ENCODE measurements at places on chromosomes 4 and X.

DNA sequence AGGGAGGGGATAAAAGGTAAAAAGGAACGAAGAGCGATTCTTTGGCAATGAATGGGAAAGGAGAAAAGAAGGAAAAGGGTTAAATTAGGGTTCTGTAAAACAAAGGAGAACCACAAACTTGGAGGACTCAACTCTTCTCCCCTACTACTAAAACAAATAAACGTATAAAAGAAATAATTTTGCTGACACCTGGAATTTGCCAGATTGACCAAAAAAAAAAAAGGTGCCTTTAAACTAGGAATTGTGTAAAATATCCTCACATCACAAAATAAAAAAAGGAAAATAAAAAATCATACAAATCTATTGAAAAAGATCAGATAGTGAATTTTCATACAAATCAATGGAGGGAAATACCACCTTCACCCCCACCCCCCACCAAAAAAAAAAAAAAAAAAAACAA is 129.3 kb downstream of the BMPR1B start:
- DNase-seq, result no peak

DNA sequence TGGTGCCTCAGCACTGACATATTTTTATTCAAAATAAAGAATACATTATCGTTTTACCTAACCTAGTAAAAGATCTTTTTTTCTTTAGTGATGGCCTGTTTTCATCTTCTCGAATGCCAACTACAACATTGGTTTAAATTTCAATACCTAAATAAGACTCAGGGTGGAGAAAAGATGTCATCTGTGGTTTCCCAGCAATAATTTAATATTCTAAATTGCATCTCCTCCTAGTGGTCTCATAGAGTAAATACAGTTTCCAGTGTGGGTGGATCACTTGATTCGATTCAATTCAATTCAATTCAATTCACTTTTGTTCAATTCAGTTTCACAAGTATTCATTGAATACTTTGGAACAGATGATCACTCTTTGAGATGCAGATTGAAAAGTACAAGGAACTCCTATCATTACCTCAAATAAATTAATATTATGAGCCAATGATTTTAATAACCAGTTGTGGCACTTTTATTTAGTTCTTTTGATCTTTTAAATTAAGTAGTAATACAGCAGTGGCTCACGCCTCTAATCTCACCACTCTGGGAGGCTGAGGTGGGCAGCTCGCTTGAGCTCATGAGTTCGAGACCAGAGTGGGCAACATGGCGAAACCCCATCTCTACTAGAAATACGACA is 427.2 kb downstream of the FAT4 start:
- peak; percentile 42 for DNase-seq

- peak; percentile 31 for DNase-seq
Measured at GRCh38 chr4:172995161-172995560, 173.4 kb upstream of the GALNT7 start.

DNA sequence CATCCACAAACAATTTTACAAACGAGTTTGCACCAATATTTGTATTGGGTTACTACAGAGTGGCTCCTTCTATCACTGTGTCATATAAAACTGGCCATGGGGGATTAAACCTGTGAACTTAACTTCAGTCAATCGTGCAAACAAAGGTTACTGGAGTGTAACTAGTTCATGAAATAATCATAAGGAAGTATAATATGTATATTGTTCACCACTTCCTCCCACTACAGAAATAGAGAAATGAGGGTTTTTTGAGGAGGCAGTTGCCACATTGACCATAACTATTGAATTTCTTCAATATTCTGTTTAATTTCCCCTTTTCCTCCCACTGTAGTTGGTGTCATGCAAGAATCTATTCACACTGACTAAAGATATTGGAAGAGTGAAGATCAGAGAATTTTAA is at the start of gene GPR82:
GPR82 (plus strand) TSS at position 356 of the 400 bp plus-strand sequence. CDS start 2,846 bp downstream, outside the sequence.
- no peak for DNase-seq

- DNase-seq, result no peak
Measured at GRCh38 chr4:67634741-67635140, 66.2 kb downstream of the UBA6 start.

GRCh38 chrX:47138171-47138570 is 6.3 kb downstream of the NDUFB11 start:
- no peak for DNase-seq

- DNase-seq, result no peak
Measured at GRCh38 chrX:118418811-118419251, 72.9 kb downstream of the WDR44 start.

DNA sequence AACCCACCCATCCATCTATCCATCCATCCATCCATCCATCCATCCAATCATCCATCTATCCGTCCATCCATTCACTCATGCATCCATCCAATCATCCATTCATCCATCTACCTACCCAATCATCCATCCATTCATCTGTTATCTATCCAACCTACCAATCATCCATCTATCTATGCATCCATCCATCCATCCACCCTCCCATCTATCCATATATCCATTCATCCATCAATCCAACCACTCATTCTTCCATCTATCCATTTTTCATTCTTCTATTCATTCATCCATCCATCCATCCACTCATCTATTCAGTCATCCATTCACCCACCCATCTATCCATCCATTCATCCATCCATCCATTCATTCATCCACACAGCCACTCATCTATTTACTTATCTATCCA is 80.1 kb upstream of the SHOX start:
- DNase-seq, result no peak

- DNase-seq, result peak; percentile 78
Measured at GRCh38 chr4:77001907-77002306, 52.4 kb downstream of the SEPTIN11 start.

DNA sequence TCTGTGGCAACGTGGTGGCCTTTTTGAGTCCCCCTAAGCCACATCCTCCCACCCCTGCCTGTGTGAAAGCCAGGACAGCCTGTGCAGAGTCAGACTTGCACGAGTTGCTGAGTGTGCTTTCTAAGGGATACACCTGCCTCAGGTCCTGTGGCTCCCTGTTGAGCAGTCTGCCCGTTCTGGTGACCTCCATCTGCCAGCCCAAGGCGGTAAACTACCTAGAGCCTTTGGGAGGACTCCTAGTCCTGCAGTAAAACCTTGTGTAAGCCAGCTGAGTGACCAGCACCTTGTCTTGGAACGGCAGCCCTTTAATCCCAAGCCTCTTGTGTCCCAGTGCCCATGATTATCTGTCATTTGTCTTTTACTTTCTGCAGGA is 69.3 kb downstream of the NBDY start:
- no peak for DNase-seq

DNA sequence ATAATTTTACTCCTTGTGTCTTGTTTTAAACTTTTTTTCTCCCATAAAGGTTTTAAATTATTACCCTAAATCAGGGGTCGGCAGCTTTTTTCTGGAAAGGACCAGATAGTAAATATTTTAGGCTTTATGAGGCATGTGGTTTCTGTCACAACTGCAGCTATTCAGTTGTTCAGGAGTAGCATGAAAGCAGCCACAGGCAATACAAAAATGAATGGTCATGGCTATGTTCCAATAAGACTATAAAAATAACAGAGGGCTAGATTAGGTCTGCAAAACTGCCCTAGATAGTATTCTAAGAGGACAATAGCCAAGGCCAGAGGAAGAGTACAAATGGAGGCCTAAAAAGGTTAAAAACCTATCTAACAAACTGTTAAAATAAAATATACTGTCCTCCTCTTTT is 24.6 kb downstream of the HERC5 start:
- no peak for DNase-seq

DNA sequence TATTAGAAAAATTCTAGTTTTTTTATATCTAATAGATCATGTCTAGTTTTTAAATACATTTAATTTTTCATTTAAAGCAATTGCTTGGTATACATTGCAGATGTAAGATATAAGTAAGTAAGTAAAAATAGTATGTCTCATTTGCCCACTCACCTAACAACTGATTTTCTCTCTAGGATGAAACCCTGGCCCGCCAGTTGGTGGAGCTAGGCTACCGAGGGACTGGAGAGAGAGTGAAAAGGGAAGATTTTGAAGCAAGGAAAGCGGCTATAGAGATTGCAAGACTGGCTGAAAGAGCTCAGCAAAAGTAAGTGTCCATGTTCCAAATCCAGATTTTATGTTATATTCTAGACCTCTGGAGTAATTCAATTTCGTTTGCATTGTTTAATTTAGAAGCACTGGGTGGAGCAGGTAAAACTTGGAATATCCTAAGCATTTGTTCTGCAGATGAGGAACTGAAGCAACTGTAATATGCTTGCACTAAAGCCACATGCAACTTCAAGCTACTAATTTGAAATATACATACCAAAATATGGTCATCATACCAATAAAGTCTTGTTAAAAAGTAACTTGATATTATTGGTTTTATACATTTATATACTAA is 27.1 kb downstream of the CFAP299 start:
- DNase-seq, result peak; percentile 38

- no peak for DNase-seq
Measured at GRCh38 chrX:111010111-111010510, 85.9 kb upstream of the PAK3 start.

DNA sequence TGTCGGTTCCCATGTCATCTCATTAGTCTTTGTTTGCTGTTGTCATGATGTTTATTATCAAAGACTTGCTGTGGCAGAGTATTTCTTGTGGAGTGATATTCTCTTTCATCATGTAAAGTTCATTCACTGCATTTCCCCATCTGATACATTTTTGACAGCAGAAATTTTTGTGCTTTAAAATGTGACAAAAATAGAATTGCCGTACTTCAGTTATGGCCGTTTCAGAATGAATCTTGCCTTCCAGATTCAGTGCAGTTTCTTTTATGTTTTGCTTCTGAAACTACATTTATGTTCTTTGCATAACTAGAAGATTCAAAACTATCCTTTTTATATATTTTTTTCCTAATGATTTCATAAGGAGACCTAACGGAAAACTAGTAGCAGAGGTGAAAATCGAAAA is 10.0 kb downstream of the CSTF2 start:
- DNase-seq, result no peak

DNA sequence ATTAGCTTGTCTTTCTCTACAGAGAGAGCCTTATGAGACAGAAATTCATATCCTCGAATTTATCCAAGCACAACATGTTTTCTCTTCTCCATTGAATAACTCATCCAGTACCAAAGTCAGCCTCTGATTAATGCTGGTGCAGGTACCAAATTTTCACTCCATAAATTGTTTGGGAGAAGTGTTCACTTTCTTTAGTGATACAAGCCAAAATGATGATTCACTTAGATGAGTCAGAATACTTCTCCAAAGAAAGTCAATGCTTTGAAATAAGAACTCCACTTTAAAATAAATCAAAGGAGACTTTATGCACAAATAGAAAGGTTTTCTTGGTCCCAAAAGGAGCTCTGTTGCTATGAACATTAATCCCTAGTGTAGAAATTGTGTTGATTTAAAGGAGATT is 60.2 kb downstream of the MAOB start:
- DNase-seq, result peak; percentile 11

GRCh38 chrX:10259716-10260115 is 102.9 kb downstream of the CLCN4 start:
- DNase-seq, result peak; percentile 67

DNA sequence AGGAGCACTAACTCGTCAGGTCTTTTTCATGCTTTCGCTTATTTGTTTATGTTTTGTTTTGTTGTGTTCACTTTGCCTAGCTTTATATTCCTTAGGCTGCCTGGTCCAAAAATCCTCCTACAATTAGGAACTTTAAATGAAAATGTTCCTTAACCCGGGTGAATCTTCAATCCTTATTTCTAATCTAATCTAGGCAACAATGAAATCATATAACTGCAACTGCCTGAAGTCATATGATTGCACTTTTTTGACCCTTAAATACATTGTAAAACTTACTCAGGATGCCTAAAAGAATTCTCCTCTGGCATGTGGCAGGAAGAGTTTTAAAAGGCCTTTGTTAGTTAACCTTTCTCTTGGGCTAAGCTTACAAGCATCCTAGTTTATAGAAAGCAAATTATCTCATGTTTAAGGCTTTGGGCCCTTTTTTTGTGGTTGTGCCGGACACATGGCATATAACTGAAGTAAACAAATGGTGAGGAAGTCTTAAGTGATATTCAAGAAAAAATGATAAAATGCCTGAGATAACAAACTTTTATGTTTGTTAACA is 279.4 kb downstream of the FAT4 start:
- DNase-seq, result no peak

DNA sequence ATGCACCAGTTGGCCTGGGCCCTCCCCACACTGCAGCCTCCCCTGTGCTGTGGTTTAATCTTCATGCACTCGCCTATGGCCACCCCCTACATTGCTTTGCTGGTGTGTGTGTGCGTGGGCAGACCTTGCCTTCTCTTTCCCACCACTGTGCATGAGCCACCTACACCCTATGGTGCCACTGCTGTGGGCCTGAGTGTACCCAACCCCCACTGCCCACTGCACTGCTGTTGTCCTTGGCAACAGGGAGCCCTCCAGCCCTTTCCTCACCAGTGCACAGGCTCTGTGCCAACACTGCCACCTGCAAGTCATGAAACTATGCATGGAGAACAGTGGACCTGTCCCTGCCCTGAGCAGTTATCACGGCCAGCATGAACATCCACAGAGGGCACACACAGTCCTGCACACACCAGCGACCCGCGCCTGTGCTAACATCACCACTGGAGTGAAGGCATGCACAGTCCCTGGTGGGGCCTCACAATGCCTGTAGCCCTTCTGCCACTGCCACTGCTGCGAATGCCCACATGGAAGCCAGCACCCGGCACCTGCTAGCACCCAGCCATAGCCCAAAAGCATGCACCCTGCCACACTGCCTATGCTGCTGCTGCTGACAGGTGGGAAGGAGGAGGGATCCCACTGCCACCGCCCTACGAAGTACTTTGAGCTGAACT is 237.8 kb upstream of the ARSJ start:
- no peak for DNase-seq

DNA sequence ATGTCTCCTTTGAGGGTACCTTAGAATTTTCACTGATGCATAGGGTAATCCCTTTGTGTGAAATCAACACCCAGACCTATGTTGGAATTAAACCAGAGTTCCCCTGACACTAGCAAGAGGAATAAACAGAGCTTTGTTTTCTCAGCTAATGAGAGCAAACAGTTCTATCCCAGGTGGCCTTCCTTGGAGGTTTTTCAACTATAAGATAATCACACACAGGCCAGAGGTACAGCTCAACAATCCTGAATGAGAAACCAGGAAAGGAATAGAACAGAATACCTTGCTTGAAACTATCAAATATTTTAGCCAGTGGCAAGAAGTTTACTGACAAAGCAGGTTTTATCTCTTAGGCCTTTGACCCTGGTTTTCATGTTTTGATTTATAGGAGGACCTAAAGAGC is 100.2 kb downstream of the OTC start:
- no peak for DNase-seq

- peak; percentile 32 for DNase-seq
Measured at GRCh38 chr4:3470244-3471097, 7.4 kb downstream of the DOK7 start.

DNA sequence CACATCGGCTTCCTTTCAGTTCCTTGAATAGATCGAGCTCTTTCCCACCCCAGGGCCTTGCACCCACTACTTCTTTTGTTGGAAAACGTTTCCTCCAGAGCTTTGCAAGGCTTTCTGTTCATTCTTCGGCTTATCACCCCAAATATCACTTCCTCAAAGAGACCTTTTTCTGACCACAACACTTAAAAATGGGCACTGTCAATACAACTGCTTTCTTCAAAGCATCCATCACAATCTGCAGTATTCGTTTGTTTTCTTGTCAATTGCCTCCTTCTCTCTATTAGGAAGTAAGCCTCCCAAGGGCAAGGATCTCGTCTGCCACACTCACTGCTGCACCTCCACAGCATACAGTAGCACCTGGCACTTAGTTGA is 17.7 kb upstream of the CENPU start:
- no peak for DNase-seq

All from fibroblast of skin of right biceps (primary cell).